ENCODE measurements at places on chromosomes 3 and 15.

DNA sequence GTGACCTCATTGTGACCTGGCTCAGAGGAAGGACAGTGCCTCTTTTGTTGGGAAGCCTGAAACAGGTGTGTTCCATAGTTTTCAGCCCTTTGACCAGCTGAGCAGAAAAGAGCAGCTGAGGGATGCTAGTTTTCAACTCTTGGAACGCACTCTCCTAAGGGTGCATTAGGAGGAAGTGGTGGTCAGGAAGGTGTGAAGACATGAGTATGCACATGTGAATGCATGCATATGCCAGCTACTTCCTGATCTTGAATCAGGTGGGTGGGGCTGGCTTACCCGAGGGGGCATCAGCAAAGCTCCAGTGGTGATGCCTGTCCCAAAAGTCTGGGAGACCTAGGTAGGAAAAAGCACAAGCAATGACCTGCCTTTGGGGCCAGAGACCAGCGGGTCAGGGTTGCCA is 23.3 kb upstream of the CEMIP start:
- DNase-seq: no peak

DNA sequence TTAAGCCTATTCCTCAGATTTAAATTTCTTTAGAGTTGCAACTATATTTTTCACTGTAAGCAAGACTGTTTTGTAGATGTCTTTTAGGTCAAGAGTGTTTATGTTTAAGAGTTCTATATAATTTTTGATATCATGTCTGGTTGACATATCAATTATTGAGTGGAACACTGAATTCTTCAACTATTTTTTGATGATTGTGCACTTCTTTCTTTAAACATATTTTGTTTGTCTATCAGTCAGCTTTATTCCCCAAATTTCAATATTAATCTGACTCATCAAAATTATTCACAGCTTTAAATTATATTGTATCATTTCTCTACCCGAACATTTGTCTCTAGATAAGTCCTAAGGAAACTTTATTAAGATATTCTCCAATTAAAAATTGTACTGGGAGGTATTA is 933.6 kb upstream of the ROBO1 start:
- no peak for DNase-seq

DNA sequence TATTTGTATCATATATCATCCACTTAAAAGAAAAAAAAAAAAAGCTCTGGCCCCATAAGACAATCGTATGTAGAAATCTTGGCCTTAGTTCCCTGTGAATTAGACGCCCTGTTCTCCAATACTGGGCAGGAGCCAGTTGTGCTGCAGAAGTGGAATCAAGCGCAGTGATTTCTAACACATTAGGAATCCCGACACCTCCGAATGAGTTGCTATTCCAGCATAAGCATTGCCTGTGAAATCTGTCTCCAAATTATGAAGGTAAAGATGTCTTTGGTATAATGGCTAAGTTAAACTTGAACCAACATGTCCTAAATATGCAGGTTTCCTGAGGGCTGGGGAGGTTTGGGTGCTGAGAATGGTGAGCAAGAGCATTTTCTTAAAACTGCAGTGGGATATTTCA is 199.4 kb upstream of the ARRDC4 start:
- DNase-seq: no peak

DNA sequence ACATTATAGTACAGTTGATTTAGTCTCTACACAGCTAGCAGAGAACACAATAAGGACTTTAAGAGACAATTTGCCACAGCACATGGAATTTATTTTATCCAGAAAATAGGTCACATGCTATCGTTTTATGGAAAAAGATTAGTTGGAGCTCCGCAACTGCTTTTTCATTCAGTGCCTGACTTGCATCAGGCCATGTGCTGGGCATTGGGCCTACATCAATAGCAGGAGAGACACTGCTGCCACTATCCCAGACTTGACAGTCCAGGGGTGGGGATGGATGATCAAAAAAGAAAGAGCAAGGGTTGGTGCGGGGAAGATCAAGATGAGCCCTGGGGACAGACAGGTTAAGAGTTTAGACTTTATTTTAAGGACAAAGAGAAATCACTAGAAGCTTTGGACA is 75.2 kb upstream of the C3orf80 start:
- DNase-seq: no peak

DNA sequence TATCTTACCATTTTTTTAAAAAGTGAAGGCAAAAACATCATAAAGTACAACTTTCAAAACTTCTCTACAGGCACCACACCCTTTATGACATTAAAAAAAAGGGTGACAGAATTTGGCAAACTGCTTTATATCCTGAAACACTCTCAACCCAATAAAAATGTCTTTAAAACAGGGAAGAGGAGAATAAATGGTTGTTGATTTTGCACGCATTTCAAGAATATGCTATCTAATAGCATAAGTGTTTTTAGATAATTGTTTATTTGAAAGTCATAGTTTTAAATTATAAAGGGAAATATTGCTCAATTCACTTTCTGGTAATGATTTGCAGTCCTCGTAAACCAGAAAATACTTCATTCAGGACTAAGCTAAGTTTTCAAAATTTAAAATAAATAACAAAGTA is 1.7 kb upstream of the PCOLCE2 start:
- no peak for DNase-seq

DNA sequence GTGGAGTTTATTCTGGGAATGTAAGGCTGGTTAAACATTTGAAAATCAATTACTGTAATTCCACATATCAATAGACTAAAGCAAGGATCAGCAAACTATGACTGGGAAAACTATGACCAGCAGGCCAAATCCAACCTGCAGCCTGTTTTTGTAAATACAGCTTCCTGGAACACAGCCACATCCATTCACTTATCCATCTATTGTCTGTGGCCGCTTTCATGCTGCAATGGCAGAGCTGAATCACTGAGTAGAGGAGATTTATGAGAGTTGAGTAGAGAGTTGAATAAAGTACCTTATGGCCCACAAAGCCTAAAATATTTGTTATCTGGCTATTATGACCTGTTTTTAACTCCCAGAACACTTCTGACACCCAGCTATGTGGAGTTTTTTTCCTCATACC is 12.2 kb downstream of the MYLK start:
- no peak for DNase-seq

GRCh38 chr3:45333549-45333948 is 54.8 kb upstream of the LARS2 start:
- DNase-seq: no peak

DNA sequence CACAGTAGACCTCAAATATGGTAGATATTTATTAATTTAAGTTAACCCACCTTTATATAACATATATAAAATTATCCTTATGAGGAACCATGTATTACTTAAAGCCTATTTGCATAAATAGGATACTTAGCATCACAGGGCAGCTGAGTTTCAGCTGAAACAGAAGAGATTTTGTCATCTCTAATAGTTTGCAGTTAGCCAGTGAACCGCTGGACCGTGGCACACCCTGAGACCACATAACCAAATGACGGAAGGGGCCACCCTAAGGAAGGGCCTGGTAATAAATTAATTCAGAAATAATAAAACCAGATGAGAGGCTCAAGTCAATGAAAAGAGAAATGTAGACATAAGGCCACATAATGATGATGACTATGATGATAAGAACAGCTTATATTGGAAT is 107.7 kb downstream of the MYO5A start:
- DNase-seq: no peak

DNA sequence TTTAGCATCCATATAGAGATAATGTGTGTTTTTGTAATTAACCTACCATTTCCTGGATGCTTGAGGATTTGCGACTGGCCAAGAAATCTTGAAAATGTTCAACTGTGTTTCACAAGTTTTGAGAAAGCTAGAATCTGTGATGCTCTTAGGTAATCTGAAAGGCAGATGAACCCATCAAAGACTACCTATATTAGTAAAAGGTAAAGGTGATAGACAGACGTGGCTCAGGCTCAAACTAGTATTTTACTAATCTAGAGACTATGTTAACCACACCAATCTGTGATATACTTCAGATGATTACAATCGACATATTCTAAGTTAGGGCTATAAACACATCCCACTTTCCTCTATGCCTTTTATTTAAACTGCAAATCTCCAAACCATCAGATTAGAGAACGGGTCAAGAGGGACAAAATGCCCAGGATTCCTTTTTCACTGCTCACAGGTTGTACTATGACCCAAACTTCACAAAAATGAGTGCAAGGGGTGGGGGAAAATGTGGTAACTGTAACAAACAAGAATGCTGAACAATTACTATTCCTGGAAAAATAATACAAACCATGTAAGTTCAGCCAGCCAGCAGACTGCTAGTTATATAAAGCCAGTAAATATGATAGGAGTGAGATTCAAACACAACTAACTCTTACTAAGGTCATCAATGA is 295.1 kb downstream of the FOXP1 start:
- DNase-seq: no peak

DNA sequence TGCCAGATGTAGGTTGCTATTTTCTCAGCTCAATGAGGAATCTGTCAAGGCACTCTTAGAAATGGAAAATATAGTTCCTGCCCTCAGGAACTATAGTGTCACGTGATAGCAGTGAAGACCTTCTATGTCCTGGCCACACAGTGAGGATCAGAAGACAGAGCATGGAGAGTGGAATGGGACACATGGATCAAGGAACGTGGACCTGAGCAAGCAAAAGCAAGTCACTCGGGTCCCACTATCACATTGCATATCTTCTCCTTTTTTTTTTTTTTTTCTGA is 21.2 kb downstream of the SMAD3 start:
- no peak for DNase-seq

GRCh38 chr3:185317674-185318073 is 45.3 kb upstream of the MAP3K13 start:
- no peak for DNase-seq

DNA sequence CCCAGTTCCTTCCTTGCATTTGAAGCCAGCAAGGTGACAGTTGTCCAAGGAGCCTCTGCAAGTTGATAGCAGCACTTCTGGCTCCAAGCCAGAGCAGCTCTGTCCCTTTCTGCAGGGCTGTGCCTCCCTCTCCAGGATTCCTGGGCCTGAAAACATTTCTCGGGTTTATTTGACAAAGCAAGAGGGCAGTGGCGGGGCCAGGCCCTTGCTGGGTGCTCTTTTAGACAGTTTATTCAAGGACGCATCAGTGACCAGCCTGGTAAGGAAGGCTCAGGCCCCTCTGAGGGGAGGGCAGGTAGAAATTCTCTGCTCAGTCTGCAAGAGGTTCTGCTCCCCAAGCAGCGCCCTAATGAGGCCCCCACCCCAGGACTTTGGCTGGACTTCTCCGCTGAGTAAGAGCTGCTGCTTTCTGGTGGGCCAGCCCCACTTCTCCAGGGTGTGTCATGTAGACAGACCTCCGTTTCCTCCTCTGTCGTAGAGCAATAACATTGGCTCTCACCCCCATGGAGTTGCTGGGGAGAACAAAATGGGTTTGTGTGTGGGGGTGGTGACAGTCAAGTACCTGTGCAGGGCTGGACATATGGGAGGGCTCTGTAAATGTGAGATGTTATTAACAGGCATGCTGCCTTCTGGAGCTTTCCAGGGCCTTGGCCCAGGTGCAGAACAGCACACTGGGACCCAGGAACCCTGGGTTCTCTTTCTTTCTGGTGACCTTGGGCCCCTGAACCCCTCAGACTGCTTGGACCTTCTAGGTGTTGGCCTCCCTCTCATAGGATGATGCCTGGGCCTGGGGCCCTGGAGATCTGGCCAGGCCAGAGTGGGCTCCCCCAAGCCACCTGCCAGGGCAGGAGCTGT is 146.2 kb upstream of the TLE3 start:
- no peak for DNase-seq

GRCh38 chr15:57112178-57112577 is 193.7 kb downstream of the TCF12 start:
- DNase-seq: no peak

- no peak for DNase-seq
These were observed 1.6 kb downstream of the BBX start for GRCh38 chr3:107524326-107524840.

GRCh38 chr3:182233957-182234356 is 522.2 kb downstream of the SOX2 start:
- no peak for DNase-seq

GRCh38 chr3:49362561-49362960 is 4.4 kb upstream of the GPX1 start:
- DNase-seq: no peak

DNA sequence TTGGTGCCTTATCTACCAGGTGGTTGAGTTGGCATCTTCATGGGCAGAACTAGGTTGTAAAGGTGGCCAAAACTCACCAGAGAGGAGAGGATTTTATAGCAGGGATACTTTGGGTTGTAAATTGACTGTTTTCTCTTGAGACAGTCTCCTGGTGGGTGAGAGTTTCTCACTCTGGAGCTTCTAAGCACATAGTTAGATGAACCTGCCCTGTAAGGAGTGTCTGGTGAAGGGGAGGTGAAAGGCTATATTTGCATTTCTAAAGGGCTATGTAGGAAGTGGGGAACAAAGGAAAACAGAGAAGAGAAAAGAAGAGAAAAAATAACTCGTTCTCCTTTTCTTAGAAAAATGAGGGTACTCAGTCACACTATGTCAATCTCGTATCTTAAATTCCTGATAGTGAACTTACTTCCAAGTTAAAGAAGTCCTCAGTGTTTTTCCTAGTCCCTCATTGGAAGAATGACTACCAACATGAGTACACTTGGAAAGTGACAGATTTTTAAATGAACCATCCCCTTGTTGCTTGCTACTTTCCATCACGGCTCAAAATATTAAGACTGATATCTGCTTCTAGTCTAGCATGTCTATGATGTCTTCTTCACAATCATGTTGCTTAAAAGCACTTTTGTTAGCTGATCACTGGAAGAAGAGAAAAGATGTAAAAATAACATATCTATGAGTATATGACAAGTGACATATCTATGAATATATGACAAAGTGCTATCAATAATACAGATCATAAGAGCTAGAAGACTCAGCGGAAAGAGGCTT is 113.8 kb upstream of the P2RY1 start:
- no peak for DNase-seq

DNA sequence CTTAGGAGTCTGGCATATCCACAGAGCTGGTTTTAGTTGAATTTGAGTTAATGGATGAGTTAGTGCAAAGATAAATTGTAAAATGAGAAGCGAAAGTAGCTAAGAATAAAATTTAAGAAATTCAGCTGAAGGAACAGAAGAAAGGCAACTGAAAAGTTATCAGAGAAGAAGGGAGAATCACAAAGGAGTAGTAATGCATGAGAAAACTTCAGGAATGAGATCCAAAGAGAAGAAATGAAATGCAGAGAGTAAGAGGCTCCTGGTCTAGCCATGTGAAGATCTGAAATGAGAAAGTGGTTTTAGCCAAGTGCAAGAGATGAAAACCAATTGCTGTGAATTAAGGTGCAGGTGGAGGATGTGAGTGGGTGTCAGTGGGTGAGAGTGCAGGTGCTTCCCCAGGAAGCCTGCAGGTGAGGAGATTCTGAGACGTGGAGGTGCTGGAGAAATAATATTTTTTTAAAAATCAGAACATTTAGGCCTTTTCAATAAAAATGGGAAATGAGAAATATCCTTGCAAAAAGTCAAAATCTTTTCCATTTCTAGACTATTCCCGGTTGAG is 18.5 kb downstream of the KBTBD8 start:
- DNase-seq: no peak

DNA sequence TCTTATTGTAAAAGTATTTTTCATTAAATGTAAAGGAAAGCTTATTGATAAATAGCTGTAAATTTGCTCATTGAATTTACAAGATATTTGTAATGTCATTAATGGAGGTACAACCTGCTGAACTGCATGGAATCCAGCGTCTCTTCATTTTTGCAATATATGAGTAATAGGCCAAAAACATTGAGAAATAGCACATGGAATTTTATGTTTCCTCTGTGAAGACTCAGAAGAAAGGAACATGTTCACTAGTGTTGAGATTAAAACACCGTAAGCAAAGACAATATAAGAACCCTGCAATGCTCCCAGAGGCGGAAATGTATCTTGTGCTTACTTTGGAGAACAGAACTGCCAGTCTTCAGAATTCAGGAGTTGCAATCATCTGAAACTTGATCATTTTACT is 167.6 kb downstream of the ALDH1A2 start:
- DNase-seq: no peak

- no peak for DNase-seq
These were observed 1278.5 kb downstream of the NSUN3 start for GRCh38 chr3:95341314-95341713.

- DNase-seq: no peak
These were observed 64.7 kb downstream of the BFSP2 start for GRCh38 chr3:133464573-133464972.

All from GM12892 (cell line).